ENCODE measurements at places on chromosomes 13 and 19. TPM values are rescaled to one million over a fixed set of nuclear protein-coding genes. Genes with fewer than 3 reads are reported as not detected.

The URAD gene
- polyA plus RNA-seq = not detected

The OR7A5 gene
- polyA plus RNA-seq = not detected

The C1QTNF9B gene
- not detected for polyA plus RNA-seq

The CCL25 gene
- not detected for polyA plus RNA-seq

The THAP8 gene
- polyA plus RNA-seq = 4.0 TPM

The SCEL gene
- polyA plus RNA-seq = not detected

The IGFL4 gene
- 1.1 TPM for polyA plus RNA-seq

The PLPPR2 gene
- 2.1 TPM for polyA plus RNA-seq

The ZNF793 gene
- polyA plus RNA-seq = 0.13 TPM

The BRSK1 gene
- 1.2 TPM for polyA plus RNA-seq

The OR7D2 gene
- polyA plus RNA-seq = 0.07 TPM

DNA sequence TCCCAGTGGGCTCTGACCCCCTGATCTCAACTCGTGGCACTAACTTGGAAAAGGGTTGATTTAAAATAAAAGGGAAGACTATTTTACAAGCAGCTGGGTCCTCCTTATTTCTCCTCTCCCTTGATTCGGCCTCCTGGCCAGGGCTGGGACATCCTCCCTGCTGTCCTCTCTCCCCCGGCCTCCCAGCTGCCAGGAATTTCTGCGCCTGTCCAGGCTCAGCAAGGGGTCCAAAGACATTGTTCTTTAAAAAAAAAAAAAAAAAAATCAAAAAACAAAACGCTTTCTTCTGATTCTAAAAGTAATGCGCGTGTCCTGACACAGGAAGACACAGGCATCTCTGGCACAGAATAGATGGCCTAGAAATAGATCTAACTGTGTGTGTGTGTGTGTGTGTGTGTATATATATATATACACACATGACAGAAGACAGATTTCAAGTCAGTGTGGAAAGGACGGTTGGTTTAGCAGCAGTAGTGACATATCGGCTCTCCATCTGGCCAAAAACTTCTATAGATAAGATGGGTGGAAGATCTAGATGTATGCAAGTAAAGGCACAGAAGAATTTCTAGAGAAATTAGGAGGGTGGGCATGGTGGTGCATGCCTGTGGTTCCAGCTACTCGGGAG lies 12.3 kb upstream of the LENG8 start:
- DNase-seq = no peak

- DNase-seq = no peak
Observed at GRCh38 chr13:27367570-27367969, 56.8 kb upstream of the GTF3A start.

GRCh38 chr13:29707876-29708543 lies 112.5 kb upstream of the SLC7A1 start:
- DNase-seq = peak; percentile 44

DNA sequence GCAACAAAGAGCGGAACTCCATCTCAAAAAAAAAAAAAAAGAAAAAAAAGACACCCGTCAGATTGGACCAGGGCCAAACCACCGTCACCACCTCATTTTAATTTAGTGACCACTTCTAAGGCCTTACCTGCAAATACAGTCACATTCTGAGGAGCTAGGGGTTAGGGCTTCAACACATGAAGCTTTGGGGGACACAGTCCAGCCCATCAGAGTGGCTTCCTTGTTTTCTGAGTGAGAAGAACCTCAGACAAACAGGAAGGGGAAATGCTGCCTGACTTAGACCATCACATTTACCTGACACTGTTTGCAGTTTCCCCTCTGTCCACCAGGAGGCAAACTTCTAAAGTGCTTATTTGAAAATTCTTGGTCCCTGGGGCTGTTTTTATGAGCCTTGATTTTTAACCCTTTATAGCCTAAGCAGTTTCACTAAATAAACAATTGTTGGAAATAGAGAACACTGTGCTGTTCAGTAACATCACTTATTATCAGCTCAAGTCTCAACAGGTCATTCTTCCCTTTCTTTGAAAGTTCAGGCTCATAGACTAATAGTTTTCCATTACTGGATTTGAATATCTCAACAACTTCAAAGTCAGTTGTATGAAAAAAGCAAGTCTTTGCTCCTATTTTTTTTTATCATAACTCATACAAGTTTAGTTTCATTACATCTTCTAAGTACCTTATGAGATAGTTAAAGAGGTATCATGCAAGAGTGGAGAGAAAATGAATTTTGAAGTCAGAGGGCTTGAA lies 74.9 kb upstream of the WASF3 start:
- peak; percentile 61 for DNase-seq

GRCh38 chr13:94709001-94709834 lies 3.1 kb downstream of the SOX21 start:
- DNase-seq = no peak

DNA sequence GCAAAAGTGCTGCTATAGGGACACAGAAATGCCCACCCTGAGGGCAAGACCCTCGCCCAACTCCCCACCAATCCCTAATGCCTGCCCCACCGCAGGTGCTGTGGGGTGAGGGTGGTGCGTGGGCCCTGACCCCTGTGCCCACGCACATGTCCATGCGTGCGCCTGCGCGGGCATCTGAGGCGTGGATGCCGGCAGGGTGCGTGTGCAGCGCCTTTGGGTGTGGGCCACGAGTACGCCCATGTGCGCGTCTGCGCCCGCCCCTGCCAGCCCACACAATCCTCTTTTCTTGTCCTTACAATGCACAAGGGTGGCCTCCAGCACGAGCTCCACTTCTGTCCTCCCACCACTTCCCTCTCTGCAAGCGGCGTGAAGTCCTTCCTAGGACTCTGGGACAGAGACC lies 14.3 kb downstream of the FUT6 start:
- DNase-seq = no peak

GRCh38 chr19:49642492-49643035 lies 555 bp downstream of the SCAF1 start:
- DNase-seq = no peak

- DNase-seq = no peak
Observed at GRCh38 chr13:34208336-34208735, 390.4 kb downstream of the RFC3 start.

DNA sequence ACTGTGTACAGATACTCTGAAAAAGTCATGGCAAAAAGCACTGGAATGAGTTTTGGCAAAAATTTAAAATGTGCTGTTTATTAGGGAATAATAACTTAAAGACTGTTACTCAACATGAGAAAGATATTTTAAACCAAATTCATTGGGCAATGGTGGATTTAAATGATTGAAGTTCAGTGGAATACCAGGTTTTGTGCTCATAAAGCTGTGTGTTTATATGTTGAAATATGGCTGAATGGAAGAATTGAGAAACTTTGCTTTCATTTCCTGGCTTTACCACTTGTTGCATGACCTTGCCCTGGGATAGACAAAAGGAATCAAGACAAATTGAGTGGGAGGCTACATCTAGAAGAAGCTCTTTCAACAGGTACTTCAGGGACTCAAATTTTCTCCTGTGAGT lies 246.4 kb downstream of the GPC5 start:
- no peak for DNase-seq

DNA sequence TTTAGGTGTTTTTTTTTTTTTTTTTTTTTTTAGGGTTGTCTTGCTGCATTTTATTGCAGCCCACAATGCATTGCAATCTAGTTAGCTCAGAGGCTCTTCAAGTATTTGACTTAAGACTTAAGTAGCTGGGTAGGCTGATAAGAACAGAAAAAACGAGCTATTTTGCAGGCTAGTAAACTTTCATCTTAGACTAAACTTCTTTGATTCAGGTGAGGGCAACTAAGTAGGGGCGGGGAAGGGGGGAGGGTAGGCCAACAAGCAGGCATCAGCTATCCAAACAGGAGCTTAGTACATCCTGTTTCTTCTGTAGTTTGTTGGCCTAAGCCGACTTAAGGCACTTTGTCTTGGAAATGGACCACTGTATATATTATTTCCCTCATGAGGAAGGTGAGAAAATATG lies 4.9 kb upstream of the TDRD3 start:
- DNase-seq = no peak

- no peak for DNase-seq
Observed at GRCh38 chr13:95289020-95289444, 12.2 kb downstream of the ABCC4 start.

DNA sequence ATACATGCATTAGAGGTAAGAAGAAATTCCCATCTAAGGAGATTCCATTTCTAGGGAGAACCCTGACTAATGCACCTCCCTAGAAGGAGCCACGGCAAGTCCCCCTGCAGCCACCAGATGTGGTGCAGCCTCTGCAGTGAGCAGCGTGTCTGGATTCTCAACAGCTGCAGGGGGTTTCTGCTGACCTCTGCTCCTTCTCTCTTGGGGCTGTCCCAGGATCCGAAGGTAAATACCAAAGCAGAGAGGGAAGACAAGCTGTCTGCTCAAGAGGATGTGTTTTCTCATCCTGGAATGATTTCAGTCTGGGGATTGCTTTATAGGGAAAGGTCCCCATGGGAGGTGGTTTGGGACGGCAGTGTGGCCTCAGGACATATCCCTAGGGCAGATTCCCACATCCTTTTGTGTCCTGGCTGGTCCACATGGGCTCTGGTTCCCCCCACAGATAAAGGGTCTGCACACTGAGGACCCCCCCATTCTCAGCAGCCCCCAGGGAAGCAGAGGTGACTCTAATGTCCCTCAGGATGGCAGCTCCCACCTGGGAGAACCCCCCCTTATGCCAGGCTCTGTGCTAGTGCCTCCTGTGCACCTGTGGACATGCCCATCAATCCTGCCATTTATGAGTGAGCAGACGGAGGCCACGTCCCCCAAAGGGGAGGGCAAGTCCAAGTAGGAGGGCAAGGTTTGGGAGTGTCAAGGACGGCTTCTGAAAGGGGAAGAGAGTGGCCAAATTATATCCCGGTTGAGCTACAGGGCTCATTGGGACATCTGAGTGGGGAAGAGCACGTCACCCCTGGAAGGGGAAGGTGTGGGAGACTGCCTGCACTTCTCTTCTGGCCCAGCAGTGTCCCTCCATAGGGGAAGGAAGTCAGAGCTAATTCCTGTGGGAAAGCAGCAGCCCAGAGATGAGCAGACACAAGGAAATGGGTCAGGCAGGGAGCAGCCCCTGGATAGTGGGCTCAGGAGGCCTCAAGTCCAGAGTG lies 10.2 kb upstream of the OR10H5 start:
- DNase-seq = no peak

DNA sequence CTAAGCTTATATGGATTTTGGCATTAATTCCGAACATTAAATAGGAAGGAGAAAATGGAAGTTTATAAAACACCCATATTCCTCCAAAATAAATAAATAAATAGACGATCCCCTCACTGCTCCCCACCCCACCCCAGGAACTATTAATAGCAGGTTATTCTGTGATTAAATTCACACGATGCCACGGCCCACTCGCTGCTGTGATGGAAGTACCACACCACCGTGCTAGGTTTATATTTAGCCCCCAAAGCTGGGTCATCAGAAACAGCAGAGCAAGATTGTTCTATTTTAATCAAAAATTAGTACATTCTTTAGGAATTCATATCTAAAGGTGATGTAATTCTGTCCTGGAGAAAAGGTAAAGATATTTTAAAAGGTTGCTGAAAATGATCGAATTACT lies 65.4 kb downstream of the CCDC70 start:
- no peak for DNase-seq

GRCh38 chr19:7883105-7883504 lies 5.2 kb upstream of the LRRC8E start:
- no peak for DNase-seq

DNA sequence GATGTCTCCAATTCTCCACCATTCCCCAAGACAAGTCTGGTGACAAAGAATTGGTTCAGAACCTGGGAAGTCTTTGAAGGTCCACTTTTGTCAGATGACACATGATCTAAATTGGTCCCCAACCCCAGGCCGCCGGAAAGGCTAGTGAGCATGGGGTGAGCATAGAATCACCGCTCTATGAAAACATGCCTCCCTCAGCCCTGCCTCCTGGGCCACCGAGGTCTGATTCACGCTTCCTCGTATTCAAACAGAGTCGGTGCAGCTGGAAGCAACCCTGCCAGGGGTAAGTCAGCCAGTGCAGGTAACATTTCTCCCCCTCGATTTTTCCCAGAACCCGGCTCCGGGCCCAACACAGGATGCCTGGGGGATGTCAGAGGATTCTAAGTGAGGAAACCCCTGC lies 33.9 kb upstream of the KLF2 start:
- DNase-seq = no peak

DNA sequence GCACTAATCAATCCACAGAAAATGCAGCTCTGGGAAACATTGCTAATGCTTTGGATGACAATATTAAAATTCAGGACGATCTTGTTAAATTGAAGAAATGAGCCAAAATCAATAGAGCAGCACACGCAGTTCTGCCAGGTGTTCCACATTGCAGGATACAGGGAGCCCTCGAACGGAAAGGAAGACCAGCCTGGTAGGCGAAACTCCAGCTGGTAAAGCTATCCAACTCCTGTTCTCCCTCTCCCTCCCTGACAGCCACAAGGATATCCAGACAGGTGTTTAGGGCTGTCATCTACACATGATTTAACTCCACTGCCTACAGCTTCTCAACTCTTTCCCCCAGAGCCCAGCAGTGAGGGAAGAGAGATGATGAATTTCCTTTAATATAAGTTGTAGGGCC lies 67.7 kb downstream of the EPSTI1 start:
- no peak for DNase-seq

DNA sequence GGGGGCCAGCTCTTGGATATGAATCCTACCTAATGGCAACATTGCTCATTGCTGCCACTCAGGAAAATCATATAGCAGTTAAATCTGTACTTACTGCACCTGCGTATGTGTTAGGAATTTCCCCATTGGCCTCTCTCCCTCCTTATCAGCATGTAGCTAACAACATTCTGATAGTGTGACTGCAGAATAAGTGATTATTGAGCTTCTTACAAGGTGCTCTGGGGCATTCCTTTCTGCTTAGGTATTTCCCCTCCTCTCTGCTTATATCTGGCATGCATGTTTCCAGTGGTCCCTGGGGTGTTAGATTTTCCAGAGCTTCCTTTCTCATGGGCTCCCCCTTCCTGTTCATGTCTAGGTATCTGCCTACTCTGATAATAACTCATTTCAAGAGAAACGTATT lies 414.1 kb upstream of the SLITRK1 start:
- no peak for DNase-seq

DNA sequence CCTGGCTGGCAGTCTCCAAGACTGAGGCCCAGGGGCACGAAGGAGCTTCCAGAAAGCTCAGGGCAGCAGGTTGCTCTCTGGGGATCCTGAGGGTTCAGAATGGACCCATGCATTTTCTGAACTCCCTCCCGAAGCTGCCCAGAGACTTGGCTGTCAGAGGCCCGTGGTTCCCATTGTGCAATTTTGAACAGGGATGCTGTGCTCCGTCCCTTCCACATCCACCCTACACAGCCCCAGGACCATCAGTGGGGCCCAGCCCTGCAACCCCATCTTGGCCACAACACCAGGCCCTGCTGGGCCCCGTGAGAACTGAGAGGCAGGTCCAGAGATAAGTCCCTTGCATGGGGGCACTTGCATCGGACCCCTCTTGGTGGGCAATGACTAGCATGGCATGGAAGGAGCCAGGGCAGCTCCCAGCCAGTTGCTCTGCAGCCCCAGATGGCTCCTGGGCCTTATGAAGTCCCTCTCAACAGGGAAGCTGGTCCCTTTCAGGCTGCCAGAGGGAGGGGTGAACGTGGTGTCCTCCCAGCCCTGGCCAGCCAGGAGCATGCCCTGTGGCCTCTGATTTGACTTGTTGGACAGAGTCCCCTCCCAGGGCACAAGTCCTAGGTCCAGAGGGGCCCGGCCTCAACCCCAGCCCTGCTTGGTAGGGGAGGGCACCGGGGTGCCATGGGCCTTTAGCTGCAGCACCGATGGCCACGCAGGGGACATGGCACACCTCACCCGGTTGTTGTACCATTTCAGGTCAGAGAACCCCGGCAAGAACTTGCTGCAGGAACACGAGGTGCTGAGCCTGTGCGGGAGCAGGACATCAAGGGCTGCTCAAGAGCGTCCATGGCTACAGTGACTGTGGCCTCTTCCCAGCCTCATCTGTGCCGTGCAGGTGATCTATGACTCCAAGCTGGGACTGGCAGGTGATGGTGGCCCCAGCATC lies 17.3 kb upstream of the ZNF14 start:
- DNase-seq = no peak

- no peak for DNase-seq
Observed at GRCh38 chr13:113979791-113980471, 6.1 kb upstream of the C13orf46 start.

Measured in HepG2 (cell line).